ENCODE measurements at places on chromosomes 11 and 22.

- no peak for DNase-seq
Observed at GRCh38 chr22:25083807-25084200, 115.9 kb upstream of the CRYBB3 start.

- no peak for DNase-seq
Observed at GRCh38 chr22:29697853-29698598, 21.8 kb upstream of the CABP7 start.

- no peak for DNase-seq
Observed at GRCh38 chr11:126570489-126570888, 215.0 kb downstream of the ST3GAL4 start.

- peak; percentile 90 for DNase-seq
Observed at GRCh38 chr22:46462726-46463371, 74.6 kb downstream of the CELSR1 start.

- DNase-seq: peak; percentile 50
Observed at GRCh38 chr22:35524966-35525686, 15.5 kb upstream of the RASD2 start.

GRCh38 chr11:84905411-84905810, 721.7 kb downstream of the DLG2 start:
- DNase-seq: peak; percentile 65

- DNase-seq: peak; percentile 78
Observed at GRCh38 chr22:42937164-42937843, 77.6 kb downstream of the PACSIN2 start.

DNA sequence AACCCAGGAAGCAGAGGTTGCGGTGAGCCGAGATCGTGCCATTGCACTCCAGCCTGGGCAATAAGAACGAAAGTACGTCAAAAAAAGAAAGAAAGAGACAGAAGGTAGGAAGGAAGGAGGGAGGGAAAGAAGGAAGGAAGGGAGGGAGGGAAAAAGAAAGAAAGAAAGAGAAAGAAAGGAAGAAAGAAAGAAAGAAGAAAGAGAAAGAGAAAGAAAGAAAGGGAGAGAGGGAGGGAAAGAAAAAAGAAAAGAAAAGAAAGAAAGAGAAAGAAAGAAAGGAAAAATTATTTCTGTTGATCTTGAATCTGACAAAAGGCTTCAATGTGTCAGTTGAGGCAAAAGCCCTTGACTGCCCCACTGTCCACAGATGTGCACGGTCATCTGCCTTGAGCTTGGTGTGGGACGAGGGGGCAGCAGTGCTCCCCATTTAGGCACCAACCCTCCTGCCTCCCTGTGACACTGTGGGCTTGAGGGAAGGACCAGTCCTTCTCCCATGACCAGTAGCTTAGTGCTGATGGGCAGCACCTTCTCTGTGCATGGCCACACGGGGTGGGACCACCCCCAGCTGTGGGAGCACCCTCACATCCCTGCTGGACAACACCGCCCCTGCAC, 24.4 kb downstream of the KCTD17 start:
- no peak for DNase-seq

- no peak for DNase-seq
Observed at GRCh38 chr11:72369743-72370142, 64.6 kb downstream of the CLPB start.

- peak; percentile 2 for DNase-seq
Observed at GRCh38 chr11:19499999-19500398, 212.6 kb upstream of the NAV2 start.

DNA sequence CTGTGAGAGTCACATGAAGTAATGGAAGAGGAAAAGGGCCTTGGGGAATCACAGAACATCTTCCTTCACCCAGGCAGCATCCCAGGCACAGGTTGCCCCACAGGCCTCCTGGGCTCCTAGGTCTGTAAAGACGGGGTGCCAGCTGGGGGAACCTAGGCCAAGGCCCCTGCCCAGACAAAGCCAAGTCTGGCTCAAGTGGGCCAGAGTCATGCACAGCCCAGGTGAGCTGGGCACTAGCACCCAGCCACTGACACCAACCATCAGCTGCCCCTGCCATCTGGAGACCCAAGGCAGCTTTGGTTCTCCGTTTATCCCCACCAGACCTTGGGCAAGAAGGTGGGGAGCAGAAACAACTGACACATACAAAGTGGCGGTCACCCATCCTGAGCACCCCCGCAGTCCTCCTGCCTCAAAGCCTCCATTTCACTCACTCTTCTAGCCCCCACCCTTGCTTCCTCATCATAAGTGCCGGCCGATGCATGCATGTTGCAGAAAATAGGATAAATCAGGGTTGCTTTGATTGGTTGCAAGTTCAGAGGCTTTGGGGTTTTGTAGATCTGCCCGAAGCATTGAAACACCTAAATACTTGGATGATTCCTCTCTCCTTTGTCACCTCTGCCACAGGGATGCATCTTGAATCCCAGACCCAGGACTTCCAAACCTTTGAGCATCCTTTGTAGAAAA, 26.5 kb upstream of the TMPRSS4 start:
- DNase-seq: no peak

DNA sequence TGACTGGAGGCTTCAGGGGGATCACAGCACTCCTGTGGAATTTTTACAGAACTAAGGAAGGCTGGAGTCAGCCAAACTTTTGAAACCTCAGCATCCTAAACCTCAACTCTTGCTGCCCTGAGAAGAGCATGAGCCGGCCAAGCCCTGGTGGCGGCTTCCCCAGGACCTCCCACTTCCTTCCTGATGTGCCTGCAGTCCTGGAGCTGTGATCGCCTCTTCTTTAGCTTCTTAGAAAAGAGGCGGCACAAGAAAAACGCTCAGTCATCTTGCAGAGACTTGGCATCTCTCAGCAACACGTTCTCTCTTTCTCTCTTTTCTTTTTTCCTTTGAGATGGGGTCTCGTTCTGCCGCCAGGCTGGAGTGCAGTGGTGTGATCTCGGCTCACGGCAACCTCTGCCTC, 40.4 kb upstream of the AMPD3 start:
- DNase-seq: peak; percentile 60

GRCh38 chr22:33186816-33187215, 128.6 kb upstream of the SYN3 start:
- DNase-seq: no peak

GRCh38 chr11:76762867-76763572, 20.1 kb upstream of the TSKU start:
- DNase-seq: no peak

GRCh38 chr22:49146511-49146910, 681.2 kb downstream of the BRD1 start:
- no peak for DNase-seq

- no peak for DNase-seq
Observed at GRCh38 chr11:898540-899190, 11.9 kb downstream of the CHID1 start.

DNA sequence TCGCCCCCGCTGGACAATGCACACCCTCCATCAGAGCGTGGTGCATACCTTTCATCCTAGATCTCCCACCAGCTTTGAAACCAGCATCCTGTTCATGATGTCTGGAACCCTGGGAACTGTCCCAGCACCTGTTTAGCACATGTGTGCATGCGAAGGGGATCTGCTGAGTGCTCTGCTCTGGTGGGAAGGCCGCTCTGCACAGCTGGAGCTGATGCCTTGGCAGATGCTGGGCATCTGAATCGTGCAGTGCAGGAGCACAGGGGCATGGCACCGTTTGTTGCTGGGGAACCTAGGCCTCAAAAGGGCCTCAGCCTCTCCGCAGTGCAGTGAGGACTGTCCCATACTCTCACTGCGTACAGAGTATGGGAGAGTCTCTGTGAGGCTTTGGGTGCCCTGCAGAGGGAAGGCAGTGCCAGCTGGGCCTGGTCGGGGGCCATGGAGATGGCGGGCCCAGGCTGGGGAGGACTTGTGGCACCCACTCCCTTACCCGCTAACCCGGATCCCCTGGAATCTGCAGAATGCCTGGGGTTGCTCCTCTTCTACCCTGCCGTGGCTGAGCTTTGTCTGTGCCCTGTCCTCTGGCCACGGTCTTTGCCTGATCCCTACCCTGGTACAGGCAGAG, 72.9 kb upstream of the ATXN10 start:
- DNase-seq: no peak

DNA sequence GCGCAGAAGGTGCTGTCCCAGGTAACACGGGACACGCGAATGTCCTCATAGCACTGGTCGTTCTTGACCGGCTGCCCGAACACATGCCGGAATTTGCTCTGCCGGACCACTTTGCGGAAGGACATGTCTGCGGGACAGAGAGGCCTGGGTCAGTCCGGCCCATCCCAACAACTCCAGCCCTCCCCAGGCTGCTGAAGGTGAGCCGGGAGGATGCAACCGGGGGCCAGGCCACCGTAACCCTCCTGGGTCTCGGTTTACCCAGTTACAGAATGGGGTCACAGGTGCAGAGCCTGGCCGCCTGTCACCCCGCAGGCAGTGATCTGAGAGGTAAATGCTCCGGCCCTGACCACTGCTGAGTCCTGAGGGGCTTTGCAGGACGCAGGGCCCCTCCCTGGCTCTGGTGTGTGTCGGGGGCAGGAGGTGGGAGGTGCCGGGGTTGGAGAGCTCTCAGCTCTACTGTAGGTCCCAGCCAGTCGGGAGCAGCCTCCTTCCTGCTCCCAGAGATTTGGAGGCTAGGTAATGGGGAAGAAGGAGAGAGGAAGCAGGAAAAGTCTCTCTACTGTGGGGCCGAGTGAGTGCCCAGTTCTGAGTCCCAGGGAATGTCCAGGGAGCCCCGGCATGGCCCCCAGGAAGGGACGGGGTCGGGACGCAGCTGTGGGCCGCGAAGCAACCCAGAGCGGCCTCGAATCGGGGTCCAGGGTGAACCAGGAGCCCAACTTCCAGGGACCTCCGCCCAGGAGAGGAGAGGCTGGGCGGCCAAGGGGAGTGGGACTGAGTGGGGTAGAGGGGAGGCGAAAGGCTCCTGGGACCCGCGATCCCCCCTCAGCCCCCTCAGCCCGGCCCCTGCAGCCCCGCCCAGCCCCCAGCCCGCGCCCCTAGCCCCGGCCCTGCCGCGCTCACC, 522 bp downstream of the CORO1B start:
- no peak for DNase-seq

Measured in RPMI7951 (cell line).